ENCODE measurements at places on chromosomes 6 and 20.
A peak's percentile ranks its signal among the peaks of the same experiment; 100 is the strongest.

DNA sequence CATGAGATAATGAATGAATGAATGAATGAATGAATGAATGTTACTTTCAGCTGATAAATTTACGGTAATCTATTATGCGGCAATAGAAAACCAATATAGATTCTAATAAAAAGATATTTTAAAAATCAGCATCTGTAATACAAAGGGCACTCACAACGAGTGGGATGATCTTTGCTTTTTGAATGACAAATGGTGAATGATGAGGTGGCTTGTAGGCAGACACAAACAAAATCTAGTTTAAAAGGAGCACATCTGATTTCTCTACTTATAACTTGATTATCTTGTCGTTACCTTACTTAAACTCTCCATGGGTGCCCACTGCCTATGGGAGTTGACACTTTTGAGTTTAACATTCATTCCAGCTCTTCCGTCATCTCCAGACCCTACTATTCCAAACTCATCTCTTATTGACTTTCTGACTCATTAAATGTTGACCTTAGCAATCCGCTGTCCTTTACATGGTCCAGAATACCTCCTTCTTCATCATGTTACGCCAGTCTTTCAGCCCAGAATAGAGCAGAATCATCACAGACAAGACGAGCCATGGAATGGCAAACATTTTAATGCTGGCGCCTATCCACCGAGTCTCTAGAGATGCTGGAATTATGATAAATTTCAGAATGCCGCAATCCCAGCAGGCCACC is 41.3 kb downstream of the NHLRC1 start:
- no peak for DNase-seq

GRCh38 chr6:122709922-122710512 is 69.5 kb upstream of the FABP7 start:
- DNase-seq: no peak

DNA sequence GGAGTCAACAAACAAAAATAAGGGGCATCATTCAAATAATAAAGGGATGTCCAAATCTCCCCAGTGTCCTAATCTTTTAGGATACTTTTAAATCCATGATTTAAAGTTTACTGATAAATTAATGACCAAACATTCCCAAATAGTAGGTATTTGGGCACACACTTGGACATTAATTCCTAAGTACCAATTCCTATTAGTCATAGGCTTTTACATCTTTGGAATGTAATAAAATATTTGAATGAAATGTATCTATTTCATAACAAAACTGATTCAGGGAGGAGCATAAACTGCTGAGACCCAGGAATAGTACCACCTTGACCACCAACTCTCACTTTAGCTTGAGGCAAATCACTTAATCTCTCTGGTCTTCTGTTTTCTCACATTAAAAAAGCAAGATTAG is 44.3 kb downstream of the VGLL2 start:
- DNase-seq: no peak

- no peak for DNase-seq
Observed at GRCh38 chr6:72890671-72891070, 268.8 kb downstream of the KCNQ5 start.

DNA sequence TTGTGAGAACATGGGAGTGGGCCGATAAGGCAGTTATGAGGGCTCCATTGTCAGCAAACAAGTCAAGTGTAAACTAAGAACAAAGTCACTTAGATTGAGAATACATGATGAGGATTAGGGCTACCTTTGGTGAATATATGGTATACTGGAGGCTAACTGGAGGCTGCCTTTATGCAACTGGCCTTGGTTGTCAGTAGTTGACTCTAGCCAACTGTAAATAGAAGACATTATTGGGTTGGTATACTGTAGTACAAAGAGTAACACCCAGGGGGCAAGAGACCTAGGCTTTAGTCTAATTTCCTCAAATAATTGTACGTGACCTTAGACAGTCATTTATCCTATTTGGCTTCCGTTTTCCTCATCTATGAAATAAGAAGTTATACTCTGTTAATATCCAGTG is 235.2 kb downstream of the ARID1B start:
- no peak for DNase-seq

GRCh38 chr6:145349950-145350510 is 385.3 kb downstream of the EPM2A start:
- no peak for DNase-seq

DNA sequence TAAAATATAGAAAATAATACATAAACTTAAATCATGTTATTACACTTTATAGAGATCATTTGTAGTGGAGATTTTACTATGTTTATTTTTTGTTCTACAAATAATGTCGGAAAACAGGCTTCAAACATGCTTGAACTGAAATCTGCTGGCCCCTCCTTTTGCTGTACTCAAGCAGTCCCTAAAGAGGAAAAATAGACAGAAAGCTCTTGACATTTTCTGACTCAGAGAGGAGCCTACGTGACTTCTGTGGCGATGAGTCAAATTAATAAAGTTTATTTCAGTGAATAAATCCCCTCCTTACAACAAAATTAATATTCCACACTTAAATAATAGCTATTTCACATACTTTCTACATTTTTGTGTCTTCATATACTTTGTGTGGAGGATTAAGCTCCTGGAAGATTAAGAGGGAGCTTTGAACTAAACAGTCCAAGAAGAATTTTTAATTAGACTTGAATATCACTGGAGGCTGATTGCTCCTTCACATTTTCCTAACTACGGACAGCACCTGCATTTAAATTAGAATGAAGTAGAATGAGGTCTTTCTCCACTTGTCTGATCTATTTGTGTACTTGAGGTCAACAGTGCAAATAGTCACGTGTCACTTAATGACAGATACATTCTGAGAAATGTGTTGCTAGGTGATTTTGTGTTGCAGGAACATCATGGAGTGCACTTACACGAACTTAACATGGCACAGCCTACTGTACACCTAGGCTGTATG is 1.7 kb upstream of the TREM1 start:
- no peak for DNase-seq

DNA sequence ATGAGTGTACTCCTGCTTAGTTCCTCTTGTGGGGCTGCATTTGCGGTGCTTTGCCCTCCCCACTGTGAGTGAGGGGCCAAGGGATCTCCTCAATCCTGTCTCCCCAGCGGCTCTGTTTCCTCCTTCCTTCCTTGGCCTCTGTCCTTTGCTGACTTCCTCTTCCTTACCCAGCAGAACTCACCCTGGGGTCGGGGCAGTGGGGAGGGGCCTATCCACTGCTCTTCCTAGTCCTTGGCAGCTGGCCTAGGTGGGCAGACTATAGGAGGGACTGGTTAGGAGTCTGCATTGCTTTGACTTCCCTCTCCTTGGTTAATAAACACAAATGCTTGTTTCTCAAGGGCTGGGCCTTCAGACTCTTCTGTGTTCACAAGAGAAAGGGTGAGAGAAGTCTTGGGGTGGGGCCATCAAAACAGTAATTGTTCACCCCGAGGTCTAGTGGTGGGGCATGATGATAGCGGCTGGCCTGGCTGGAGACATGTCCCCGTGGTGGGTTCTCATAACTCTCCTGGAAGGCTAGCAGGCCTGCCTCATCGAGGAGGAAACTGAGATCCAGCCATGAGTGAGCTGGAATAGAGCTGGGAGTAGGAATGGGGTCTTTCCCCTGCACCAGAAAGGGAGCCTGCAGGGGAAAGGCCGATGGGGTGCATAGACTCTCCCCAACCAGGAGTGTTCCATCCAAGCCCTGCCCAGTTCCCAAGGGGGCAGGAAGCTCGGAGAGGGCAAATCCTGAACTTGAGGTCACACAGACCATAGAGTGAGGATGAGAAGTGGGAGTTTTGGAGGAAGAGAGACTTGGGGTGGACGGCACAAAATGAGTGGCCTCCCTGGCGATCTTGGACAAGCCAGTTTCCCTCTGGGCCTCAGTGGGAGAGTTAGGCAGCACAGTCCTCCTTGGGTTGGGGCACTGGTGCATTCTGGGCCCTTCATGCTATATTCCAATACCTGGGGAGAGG is 12.7 kb downstream of the FAM110A start:
- DNase-seq: peak; percentile 13

- DNase-seq: no peak
Observed at GRCh38 chr20:59945175-59945574, 5.0 kb downstream of the FAM217B start.

GRCh38 chr6:94196891-94197290 is 777.5 kb upstream of the EPHA7 start:
- no peak for DNase-seq

GRCh38 chr6:76682842-76683241 is 610.4 kb upstream of the IMPG1 start:
- DNase-seq: no peak

DNA sequence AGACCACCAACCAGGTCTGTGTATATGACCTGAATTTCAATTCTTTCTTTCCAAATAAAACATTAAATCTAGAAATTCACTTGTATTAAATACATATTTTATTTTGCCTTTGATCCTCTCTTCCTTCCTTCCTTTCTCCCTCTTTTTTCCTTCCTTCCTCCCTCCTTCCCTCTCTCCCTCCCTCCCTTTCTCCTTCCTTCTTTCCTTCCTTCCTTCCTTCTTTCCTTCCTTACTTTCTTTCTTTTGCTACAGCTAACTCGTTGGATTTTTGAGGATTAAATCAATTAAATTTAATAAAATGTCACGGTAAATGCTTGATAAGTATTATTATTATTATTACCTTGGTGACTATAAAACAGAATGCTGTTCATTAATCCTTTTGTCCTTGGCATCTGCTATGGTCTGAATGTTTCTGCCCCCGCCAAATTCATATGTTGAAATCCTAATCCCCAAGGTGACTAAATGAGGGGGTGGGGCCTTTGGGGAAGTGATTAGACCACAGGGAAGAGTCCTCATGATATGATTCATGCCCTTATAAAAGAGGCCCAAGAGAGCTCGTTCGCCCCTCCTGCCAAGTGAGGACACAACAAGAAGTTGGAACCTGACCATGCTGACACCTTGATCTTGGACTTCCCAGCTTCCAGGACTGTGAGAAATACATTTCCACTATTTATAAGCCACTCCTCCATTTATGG is 67.6 kb upstream of the BTBD3 start:
- DNase-seq: no peak

- DNase-seq: no peak
Observed at GRCh38 chr20:63696628-63697356, at the start of gene TNFRSF6B. TSS of gene TNFRSF6B (plus strand) at chr20:63696652. CDS start at chr20:63696768, 116 bp downstream.

DNA sequence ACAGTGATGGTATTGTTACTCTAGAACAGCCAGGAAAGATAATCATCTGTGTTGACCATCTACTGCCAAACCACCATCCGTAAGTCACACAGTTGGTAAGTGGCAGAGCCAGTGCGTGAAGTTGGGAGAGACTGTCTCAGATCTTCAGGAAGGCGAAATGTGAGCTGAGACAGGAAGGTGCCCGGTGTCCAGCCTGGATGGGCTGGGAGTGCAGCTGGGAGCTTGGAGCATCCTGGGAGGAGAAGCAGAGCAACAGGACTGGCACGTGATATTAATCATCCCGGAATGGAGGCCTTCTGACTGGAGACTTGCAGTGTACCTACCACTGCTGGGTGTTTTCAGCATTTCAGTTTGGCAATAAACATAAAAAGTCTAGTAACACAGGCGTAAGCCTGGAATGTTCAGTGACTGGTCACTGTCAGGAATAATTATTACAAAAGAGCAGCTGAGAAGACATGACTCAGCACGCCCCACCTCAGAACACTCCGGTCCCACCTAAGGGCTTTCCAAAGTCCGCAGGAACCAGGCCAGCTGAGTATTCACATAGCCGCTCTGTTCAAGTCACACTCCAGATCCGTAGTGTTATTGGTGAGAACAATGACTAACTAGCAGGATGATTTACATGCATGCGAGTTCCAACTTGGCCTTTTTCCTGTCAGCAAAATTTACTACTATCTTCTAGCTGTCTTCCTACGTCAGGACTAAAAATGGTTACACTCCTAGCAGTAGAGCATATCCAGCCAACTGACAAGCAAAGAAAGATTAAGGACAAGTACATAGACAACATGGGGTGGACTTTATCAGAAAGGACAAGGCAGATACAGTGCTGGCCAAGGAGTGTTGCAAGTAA is 45.1 kb upstream of the PNRC1 start:
- DNase-seq: no peak

GRCh38 chr6:72626126-72626525 is 4.3 kb downstream of the KCNQ5 start:
- no peak for DNase-seq

- DNase-seq: no peak
Observed at GRCh38 chr6:28159029-28159607, 17.4 kb downstream of the ZKSCAN8 start.

DNA sequence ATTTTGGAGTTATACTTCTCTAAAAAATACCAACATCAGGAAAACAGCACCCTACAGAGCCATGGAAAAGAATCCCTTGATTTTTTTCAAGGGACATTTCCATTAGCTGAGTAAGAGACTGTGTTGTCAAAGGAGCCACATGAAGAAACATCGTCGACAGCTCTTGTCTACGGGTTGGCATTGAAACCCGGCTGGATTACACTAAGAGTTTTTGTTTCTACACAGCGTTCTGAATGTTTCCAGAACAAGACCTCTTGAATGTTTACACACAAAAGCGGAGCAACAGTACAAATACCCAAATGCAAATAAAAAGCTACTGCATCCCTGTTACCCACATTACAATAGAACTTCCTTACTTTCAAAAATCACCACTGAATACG is 2.4 kb upstream of the MYLK4 start:
- DNase-seq: no peak

GRCh38 chr6:50141100-50141499 is 91.4 kb upstream of the DEFB112 start:
- no peak for DNase-seq

- DNase-seq: no peak
Observed at GRCh38 chr6:45718871-45719270, 296.8 kb downstream of the CLIC5 start.

DNA sequence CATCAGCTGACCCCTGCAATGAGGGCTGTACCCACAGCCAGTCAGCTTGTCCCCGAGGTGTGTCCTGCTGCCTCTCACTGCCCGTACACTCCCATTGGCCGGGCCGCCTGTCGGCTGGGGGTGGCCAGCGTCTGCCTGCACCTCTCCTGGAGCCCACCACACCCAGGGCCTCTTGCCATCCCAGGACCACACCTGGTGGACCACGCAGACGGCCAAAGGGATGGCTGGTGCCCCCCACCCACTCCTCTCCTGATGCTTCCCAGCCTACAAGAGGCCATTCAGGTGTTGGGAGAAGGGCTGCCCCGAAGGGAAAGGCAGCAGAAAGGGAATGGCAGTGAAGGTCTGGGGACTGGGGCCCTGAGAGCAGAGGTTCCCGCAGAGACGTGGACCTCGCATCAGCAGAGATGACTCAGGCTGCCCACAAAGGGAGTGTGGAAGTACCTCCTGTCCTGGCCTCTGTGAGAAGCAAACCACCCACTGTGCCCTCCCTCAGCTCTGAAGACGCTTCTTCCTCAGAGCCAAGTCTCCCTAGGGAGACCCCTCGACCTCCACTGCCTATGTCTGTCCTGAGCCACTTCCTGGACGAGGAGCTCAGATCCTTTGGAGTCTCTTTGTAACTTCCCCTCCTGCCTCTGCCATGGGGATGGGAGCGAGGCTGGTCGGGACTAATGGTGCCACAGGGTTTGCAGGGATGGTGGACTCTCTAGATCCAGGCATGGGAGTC is 60.9 kb downstream of the PYGB start:
- DNase-seq: no peak

GRCh38 chr6:84623956-84624680 is 140.3 kb downstream of the TBX18 start:
- no peak for DNase-seq

- DNase-seq: peak; percentile 25
Observed at GRCh38 chr6:159969204-159969912, 476 bp downstream of the IGF2R start.

Data from CD4-positive, CD25-positive, alpha-beta regulatory T cell (primary cell).